Activated CD8-positive, alpha-beta memory T cell treated with anti-CD3 and anti-CD28 coated beads for 1 hour (primary cell): ENCODE measurements at places on chromosomes 1 and 21.

DNA sequence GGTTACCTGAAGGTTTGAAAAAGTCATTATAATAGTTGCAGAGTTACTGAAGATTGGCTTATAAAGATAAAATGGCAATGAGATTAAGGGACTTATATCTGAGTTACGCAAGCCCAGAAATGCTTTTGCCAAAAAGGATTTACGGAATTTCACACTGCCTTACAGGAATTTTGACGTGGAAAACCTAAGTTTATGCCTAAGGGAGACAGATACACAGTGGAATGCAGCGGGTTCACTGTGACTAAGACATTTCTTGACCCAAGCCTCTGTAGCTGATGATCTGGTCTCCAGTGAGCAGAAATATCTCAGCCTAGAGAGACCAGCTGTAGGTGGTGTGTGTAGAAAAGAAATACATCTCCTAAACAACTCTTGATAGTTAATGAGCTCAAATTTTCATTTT is 10.1 kb upstream of the EXO1 start:
- DNase-seq = no peak

DNA sequence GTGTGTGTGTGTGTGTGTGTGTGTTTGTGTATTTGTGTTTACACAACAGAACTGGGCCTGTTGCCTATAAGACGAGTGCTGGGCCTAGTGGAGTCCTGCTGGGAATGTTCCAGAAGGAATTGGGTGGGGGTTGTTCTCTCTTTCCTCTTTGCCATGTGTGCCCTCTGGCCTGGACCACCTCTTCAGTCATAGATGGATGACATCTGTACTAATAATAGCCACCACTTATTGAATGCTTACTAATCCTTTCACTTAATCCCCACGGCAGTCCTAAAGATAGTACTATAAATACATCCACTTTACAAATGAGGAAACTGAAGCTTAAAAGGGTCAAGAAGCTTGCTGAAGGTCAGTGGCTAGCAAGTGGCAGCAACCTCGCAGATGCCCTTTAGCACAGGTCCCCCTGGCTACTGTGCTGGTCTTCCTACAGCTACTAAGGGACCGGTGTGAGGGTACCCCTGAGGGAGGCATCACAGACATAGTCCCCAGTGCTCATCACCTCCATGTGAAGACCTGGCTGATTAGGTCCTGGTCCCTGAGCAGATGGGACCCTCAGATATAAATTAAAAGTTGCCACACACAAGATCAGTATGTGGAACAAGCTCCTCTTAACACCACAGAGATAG is 55.2 kb upstream of the KIF1B start:
- DNase-seq = no peak

DNA sequence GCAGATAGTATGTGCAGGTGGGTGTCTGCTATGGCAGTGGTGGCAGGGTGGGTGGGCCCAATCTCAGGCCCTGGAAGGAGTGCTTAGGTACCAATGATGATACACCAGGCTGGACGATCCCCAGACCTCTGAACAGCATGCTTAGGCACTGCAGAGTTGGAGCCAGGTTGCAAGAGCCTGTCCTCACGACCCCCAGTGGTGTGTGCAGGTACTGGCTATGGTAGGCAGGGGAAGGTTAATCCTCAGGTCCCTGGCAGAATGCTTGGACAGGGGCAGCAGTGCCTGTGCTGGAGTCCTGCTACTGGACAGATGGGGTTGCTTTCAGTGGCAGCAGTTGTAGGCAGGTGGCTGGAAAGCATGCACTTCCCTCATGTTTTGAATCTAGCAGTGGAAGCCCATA is 100.5 kb upstream of the NEK7 start:
- DNase-seq = no peak

DNA sequence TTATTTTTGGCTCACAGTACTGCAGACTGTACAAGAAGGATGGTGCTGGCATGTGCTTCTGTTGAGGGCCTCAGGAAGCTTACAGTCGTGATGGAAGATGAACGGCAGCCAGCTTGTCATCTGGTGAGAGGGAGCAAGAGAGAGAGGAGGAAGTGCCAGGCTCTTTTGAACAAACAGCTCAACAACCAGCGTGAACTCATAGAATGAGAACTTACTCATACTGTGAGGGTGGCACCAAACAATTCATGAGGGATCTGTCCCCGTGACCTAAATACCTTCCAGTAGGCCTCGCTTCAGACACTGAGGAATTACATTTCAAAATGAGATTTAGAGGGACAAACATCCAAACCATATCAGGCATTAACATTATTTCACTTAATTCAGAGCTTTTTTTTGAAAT is 84.7 kb downstream of the PKN2 start:
- no peak for DNase-seq

DNA sequence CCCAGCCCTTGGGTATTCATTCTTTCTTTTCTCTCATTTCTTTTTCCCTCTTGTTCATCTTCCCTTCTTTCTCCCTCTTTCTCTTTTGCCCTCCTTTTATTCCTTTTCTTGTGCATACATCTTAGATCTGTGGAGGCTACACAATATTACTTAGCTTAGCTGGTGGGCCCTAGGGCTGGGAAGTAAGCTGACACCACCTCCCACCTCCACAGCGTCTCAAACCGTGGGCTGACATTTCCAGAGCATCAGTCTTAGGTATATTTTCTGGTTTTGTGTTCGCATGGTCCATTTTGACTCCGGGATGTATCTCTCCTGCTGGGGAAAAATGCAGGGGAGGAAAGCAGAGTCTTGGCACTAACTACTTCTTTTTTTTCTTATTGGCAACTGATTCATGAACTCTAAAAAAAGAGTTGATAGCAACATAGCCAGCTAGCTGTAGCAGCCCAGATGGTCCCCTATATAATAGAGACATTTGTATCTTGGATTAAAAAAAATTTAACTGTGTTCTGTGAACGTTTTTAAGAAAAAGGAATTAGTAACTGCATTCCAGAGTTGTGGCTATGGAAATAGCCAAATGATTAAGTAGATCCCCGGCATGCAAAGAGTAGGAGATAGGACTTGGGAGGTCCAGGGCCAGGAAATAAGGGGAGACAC is 15.5 kb downstream of the CNIH3 start:
- DNase-seq = no peak

DNA sequence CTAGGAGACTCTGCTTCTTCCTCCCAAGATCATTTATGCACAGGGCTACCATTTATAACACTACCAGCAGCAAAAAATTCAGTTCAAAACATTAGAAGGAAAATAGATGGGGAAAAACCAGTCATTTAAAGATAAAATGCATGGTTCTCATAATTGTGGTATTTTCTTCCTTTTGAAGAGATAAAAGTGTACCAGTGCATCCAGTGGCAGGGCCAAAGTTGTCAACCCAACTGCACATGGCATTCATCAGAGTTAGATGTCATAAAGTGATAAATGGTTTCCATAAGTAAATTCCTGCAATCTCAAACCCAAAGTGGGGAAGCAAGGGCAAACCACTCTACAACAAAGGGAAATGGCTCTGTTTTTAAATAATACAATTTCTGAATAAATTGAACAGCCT is 119.1 kb upstream of the DMRTA2 start:
- DNase-seq = no peak
